ENCODE measurements at places on chromosomes 3 and 15. TPM values are rescaled to one million over a fixed set of nuclear protein-coding genes. Genes with fewer than 3 reads are reported as not detected.

GPR149 gene
- polyA plus RNA-seq: not detected

MITF gene
- polyA plus RNA-seq: 2.8 TPM

OSTN gene
- 0.12 TPM for polyA plus RNA-seq

MCCC1 gene
- polyA plus RNA-seq: 29.1 TPM

KAT2B gene
- polyA plus RNA-seq: 20.3 TPM

ZBTB11 gene
- polyA plus RNA-seq: 19.1 TPM

TGM4 gene
- 0.04 TPM for polyA plus RNA-seq

ISG20 gene
- 4.9 TPM for polyA plus RNA-seq

PLCH1 gene
- polyA plus RNA-seq: 7.4 TPM

ABI3BP gene
- 75.9 TPM for polyA plus RNA-seq

SEMA3F gene
- 8.9 TPM for polyA plus RNA-seq

PLD1 gene
- 87.6 TPM for polyA plus RNA-seq
